ENCODE measurements at places on chromosomes 5 and 9.

DNA sequence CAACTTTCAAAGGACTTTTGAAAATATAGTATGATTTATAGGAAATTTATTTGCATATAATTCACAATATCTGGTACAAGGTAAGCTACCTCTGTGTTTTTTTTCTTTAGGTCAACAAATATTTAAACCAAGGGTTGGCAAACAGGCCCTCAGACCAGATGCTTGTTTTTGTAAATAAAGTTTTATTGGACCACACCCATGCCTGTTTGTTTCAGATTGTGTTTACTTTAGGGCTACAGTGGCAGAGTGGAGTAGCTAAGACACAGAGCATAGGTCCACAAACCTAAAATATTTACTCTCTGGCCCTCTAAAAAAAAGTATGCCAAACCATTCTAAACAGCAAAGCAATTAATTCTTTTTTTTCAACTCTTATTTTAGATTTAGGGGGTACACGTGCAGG lies 119.7 kb upstream of the CCDC152 start:
- no peak for DNase-seq

DNA sequence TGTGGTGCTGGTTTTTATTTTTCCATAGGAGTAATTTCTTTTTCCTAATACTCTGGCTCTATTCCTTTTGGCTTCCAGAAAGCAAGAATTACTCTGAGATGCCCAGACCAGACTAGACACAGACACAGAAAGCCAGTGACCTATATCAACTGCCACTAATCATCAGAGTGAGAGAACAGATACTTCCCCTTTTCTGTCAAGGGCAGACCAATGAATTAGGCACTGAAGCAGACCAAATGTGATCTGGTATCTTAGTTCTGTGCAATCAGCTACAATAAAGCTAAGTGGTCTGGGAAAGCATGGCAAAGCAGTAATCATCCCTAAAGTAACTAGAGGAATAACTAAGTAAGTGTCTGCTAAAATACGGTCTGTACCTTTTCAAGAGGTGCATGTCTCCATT lies 239.1 kb downstream of the ELAVL2 start:
- no peak for DNase-seq

GRCh38 chr5:85182344-85182743 lies 797.7 kb upstream of the EDIL3 start:
- no peak for DNase-seq

DNA sequence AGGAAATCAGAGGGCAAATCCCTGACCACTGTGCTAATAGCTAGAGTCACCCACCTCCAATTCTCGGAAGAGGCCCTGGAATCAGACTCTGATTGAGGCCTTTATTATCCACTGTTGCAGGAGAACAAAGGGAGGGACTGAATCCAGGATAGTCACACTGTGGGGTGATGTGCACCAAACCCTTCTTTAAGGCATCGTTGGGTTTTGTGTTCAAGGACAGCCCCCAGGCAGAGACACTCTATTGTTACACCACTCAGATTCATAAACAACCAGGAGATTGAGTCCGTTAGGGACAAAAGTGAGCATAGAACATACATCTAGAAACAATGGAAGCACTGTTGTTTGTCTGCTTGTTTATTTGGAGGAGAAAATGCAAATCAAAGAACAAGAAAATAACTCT lies 124.6 kb upstream of the TBCA start:
- no peak for DNase-seq

GRCh38 chr5:4976902-4977301 lies 163.2 kb upstream of the ADAMTS16 start:
- DNase-seq = no peak

GRCh38 chr9:3868012-3868411 lies 342.2 kb upstream of the RFX3 start:
- DNase-seq = no peak

GRCh38 chr5:10233505-10233904 lies 16.2 kb downstream of the ATPSCKMT start:
- no peak for DNase-seq

GRCh38 chr9:69181908-69182353 lies 7.9 kb downstream of the TJP2 start:
- no peak for DNase-seq

GRCh38 chr5:170629566-170630175 lies 125.9 kb downstream of the KCNIP1 start:
- DNase-seq = no peak

Data from left ventricle myocardium inferior (tissue), 1 donor.